ENCODE measurements at places on chromosomes 3 and 15.

GRCh38 chr3:129051871-129052340 lies 8.7 kb upstream of the GP9 start:
- no peak for DNase-seq

GRCh38 chr15:98965597-98965996 lies 42.0 kb downstream of the PGPEP1L start:
- no peak for DNase-seq

GRCh38 chr15:101207867-101208288 lies 44.0 kb downstream of the CHSY1 start:
- DNase-seq: peak; percentile 93

- no peak for DNase-seq
These were observed 5.7 kb downstream of the GRM2 start for GRCh38 chr3:51712511-51712931.

- DNase-seq: no peak
These were observed 5.4 kb upstream of the SETD5 start for GRCh38 chr3:9392041-9392440.

DNA sequence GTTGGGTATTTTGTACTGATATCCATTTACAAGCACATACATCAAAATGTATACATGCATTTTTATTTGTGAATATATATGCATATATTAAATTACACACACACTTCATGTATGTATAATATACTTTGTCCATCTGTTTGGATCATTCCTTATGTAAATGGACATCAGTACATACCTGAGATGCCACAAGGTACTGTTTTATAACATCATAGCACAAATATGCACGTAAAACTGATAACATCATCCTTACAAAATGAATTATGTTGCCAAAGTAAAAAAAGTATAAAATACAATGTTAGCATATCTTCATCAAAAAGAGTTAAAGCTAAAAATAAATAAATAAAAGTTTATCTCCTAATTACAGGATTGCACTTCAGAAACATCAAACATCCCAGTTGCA lies 634.8 kb upstream of the UBE2E2 start:
- DNase-seq: no peak

GRCh38 chr3:52682016-52682415 lies 3.7 kb downstream of the PBRM1 start:
- peak; percentile 96 for DNase-seq

- peak; percentile 48 for DNase-seq
These were observed 941 bp downstream of the ZBED2 start for GRCh38 chr3:111594205-111594604.

DNA sequence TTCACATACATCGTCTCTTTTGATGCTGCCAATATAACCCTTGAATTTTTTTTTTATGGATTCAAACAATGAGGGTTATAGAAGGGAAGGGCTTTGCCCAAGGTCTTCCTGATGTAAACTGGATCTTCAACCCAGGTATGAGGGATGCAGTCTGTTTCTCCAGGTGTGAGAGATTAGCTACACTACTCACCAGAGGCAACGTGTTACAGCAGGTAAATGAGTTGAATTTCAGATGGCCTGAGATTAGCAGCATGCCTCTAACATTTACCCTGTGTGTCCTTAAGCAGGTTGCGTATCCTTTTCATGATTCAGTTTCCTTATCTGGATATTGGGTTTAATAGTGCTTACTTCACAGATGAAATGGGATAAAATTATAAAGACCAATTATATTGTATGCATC lies 1.9 kb downstream of the RTP4 start:
- no peak for DNase-seq

DNA sequence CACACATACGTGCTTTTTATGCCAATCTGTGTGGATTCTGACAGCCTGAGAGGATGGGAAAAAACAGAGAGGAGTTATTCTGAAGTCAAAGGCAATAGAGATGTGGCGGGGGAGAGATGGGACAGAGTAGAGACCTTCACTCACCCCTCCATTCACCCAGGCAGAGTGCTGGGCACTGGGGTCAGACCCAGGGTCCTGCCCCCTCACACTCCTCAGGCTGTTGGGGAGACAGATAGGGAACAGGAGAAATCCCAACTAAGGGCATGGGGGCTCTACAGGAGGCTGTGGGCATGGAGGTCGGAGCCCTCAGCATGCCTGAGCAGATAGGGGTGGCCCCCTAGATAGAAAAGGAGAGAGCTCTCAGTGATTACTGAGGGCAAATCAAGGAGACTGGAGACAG lies 30.3 kb downstream of the SLC22A14 start:
- DNase-seq: no peak

- peak; percentile 42 for DNase-seq
These were observed 63.8 kb downstream of the ATP1B3 start for GRCh38 chr3:141940194-141940776.

- no peak for DNase-seq
These were observed 132.0 kb downstream of the EEFSEC start for GRCh38 chr3:128285042-128285966.

GRCh38 chr15:90889736-90890456 lies 5.6 kb downstream of the FES start:
- no peak for DNase-seq

DNA sequence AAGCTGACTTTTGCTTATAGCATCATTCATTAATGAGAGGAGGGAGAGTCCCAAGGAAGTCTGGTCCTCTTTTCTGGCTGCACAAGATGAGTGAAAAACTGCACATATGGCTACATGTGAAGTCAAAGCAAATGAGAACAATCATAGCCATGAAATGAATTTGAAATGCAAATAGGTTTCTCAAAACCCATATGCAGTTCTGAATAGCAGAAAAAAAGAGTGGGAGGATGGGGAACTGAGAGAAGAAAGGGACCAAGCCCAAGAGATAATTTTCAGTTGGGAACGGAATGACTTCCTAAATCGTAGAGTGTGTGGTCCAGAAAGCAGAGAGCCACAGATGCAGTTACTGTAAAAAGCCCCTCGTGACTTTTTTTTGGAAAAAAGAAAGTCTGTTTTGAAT lies 66.3 kb downstream of the GTPBP8 start:
- DNase-seq: no peak

GRCh38 chr3:125211523-125212090 lies 941 bp downstream of the SLC12A8 start:
- no peak for DNase-seq

GRCh38 chr15:70146771-70147170 lies 49.1 kb upstream of the TLE3 start:
- no peak for DNase-seq

GRCh38 chr3:20680990-20681628 lies 495.1 kb upstream of the SGO1 start:
- no peak for DNase-seq

- DNase-seq: peak; percentile 26
These were observed 30.8 kb upstream of the SLC25A36 start for GRCh38 chr3:140910860-140911259.

- peak; percentile 26 for DNase-seq
These were observed 11.1 kb upstream of the MGLL start for GRCh38 chr3:127833281-127834032.

- DNase-seq: no peak
These were observed 12.0 kb downstream of the PIERCE2 start for GRCh38 chr15:55420171-55420866.

DNA sequence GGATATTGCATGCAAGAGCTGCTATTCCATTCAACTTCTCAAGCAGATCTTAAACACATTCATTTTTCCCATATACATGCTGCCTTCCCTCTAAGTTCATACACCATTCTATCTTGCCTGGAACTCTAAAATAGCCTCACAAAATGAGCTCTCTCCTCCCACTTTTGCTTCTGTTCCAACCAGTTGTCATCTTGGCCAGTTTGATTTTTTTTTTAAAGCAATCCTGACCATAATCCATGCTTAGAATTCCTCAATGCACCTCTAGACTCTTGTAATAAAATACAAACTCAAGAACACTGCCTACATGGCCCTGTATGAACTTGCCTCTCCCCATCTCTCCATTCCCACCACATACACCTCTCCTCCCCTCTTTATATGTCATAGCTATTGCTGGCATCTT lies 68.6 kb upstream of the NPHP3 start:
- DNase-seq: no peak

DNA sequence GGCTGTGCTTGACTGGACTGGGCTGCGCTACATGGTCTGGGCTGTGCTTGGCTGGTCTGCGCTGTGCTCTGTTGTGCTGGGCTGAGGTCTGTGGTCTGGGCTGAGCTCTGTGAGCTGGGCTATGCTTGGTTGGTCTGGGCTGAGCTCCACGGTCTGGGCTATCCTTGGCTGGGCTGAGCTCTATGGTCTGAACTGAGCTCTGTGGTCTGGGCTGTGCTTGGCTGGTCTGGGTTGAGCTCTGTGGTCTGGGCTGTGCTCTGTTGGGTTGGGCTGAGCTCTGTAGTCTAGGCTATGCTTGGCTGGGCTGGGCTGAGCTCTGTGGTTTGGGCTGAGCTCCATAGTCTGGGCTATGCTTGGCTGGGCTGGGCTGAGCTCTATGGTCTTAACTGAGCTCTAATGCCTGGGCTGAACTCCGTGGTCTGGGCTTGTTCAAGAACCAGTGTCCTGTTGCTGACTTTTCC lies 92.0 kb downstream of the PLXNA1 start:
- DNase-seq: peak; percentile 88

DNA sequence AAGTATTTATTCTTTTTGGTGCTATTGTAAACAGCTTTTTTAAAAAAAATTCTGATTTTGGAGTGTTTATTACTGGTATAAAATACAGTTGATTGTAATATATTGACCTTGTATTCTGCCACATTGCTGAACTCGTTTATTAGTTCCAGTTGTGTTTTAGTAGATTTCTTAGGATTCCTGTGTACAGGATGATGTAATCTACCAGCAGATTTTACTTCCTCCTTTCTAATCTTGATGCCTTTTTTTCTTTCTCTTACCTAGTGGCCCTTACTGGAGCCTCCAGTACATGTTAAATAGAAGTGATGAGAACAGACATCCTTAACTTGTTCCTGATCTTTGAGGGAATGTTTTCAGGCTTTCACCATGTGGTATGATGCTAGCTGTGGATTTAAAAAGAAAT lies 70.4 kb upstream of the KY start:
- peak; percentile 5 for DNase-seq

GRCh38 chr3:146374146-146374545 lies 95.2 kb downstream of the PLSCR2 start:
- peak; percentile 37 for DNase-seq

- DNase-seq: no peak
These were observed 7.5 kb downstream of the ADPRH start for GRCh38 chr3:119586733-119587172.

DNA sequence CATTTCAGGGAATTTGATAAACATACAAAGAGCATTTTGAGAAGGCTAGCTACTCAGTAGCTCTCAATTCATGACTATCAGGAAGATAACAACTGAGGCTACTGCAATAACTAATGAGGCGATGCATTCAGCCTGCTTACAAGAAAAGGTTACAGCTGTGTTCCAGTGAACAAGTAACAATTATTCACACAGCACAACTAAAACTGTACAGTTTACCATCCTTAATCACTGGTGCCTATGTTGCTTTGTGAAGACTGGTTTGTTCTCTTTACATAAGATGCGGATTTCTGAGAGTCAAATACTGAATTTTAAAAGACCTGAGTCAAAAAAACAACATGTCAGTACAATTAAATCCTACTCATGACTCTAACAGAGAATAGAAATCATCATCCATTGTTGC lies 526.3 kb downstream of the OTOL1 start:
- DNase-seq: no peak

GRCh38 chr15:59279023-59279422 lies 72.4 kb downstream of the LDHAL6B start:
- no peak for DNase-seq

- no peak for DNase-seq
These were observed 2.9 kb upstream of the GMNC start for GRCh38 chr3:190865419-190865818.

- no peak for DNase-seq
These were observed 410.2 kb upstream of the CFAP20DC start for GRCh38 chr3:59460068-59460467.

Measured in fibroblast of mammary gland (primary cell).